ENCODE measurements at places on chromosomes 13 and 19.
A peak's percentile ranks its signal among the peaks of the same experiment; 100 is the strongest.

- DNase-seq: no peak
Measured at GRCh38 chr13:95643936-95644598, 439 bp downstream of the DZIP1 start.

GRCh38 chr13:73835138-73835721, 299.0 kb downstream of the KLF12 start:
- DNase-seq: no peak

DNA sequence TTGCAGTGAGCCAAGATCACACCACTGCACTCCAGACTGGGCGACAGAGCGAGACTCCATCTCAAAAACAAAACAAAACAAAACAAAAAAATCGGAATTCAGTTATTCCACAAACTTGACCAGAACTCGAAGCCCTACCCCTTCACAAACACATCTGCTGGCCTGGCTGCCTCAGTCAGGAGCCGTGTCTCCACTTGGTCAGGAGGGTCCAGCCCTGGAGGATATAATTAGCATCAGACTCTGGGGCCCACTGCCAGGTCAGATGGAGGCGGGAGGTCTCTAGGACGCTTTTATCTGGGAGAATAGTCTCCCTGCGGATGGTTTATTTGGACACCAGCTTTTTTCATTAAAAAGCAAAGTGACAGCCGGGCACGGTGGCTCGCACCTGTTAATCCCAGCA, 8.0 kb downstream of the ELL start:
- DNase-seq: no peak

DNA sequence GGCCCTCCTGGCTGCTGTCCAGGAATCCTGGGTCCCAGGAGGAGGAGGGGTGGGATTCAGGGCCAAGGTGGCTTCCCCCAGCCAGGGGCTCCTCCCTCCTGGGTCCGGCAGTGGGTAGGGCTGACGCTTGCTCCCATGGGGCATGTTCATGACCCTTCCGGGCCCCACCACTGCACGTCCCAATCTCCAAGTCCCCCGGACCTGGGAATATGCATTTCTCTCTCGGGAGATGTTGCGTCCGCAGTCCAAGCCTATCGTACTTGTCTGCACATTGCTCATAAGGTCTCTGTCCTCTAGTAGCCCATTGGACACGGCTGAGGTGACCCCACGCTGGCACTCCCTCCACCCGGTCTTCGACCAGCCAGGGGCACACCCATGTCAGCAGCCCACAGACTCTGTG, 192.3 kb downstream of the TEX29 start:
- DNase-seq: no peak

GRCh38 chr19:29671393-29672160, 6.3 kb downstream of the PLEKHF1 start:
- DNase-seq: peak; percentile 70

- DNase-seq: no peak
Measured at GRCh38 chr19:18738961-18739690, 52.0 kb downstream of the COMP start.

DNA sequence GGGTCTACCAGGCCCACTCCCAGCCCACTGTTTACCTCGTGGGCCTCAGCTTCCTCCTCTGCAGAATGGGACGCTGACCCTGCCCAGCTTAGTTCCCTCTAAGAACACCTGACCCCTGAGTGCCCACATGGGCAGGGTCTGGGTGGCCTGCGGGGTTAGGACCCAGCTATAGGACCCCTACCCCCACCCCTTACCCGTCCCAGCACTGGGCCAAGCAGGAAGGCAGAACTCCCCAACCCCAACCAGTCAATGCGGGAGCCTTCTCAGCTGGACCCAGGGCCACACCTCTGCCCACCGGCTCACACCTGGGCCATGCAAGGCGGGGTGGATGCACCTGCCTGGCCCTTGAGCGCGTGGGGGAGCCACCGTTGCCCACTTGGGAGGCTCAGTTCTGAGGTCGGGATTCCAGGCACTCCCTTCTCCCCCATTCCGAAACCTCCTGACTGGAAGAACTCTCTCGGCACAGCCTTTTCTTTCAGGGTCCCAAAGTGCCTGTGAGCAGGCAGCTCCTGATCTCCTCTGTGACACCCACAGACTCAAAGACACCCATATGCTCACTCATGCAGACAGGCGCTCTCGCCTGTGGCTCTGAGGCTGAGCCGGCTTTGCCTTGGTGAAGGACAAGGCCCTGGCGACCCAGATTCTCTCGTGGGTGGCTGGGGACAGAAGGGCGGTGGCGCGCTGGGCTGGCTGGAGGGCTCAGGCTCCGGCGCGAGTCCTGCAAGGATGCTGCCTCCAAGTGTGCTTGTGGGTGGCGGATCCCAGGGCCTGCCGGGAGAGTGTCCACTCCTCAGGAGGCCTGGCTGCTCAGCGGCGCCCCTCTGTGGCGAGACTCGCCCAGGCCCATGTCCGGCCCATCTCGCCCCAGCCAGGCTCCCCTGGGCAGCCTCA, 27.9 kb upstream of the PARP4 start:
- DNase-seq: no peak

DNA sequence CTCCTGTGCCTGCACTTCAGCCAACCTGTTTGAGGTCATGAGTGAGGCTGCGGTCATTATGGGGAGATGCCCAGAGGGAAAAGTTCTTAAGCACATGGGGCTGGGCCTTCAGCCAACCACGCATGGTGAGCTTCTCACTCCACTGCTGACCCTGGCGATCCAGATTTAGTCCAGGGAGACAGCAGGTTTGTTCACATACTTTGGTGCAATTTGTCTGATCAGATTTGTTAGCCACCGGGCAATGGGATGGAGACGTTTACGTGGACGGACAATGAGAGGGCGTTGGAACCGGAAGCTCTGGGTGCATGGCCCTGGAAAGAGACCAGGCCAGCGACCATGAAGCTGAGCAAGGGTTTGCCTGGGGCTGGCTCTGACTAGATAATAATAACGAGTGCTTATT, 56.2 kb downstream of the RGCC start:
- DNase-seq: no peak

DNA sequence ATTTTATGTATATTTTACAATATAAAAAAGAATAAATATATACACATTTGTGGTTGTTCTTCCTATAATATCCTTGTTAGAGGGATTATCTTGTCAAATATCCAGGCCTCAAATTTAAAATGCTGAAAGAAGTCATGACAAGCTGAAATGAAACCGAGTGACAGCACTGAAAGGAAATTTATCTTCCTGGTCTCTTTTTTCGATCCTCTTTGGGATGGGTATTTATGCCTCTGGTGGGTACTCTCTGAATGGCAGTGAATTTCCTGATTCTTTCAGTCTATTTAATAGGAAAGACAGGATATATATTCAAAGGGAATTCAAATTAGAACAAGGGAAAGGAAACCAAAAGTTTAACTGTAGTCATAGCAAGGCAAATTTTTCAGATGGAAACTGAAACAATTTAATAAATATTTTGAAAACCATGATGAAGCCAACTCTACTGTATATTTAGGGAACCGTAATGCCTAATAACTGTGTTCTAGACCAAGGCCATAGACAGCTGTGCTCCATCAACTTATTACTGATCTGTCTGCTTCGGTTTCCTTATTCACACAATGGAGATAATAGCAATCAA, 97.9 kb downstream of the DLEU7 start:
- DNase-seq: no peak

GRCh38 chr13:62356977-62357376, 941.3 kb upstream of the PCDH20 start:
- DNase-seq: no peak

- no peak for DNase-seq
Measured at GRCh38 chr13:36341718-36342117, 4.5 kb downstream of the SPART start.

GRCh38 chr19:35254341-35255297, 5.8 kb downstream of the LSR start:
- no peak for DNase-seq

GRCh38 chr13:103895835-103896531, 829.8 kb upstream of the SLC10A2 start:
- DNase-seq: no peak

DNA sequence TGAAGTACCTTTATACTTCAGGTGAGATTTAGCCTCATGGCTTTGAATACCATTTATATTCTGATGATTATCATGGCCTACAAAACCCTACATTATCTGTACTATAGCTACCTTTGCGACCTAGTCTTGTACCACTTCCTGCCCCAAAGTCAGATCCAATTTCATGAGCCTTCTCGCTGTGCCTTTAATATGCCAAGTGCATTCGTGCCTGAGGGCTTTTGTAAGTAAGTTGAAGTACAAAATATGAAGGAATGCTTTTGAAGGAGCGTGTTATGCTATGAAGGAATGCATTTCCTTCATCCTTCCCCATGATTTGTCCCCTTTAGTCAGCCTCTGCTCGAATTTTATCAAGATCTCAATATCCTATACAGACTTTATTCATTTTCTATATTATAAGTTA, 9.2 kb upstream of the RASL11A start:
- DNase-seq: no peak

- peak; percentile 63 for DNase-seq
Measured at GRCh38 chr19:47296036-47296435, 13.6 kb upstream of the C5AR1 start.

GRCh38 chr19:44689290-44690130, 9.4 kb upstream of the CEACAM16 start:
- peak; percentile 66 for DNase-seq

- no peak for DNase-seq
Measured at GRCh38 chr19:46385636-46386035, 27.7 kb downstream of the CCDC8 start.

GRCh38 chr13:33787051-33787591, 30.8 kb upstream of the RFC3 start:
- no peak for DNase-seq

DNA sequence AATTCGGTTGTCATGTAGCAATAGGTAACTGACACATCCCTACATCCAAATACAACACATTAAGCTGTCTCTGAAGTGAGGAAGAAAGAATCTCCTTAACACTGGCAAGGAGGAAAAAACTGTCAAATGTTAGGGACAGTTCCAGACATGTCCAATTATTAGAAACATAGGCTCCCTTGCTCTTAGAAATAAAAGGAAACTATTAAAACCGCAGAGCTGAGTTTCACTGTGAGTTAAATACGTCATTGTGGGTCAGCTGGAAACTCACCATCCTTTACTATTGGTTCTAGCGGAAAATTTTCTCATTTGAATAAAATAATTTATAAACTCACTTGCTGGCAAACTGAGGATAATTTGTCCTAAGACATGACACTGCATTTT, 40.7 kb downstream of the STARD13 start:
- DNase-seq: no peak

DNA sequence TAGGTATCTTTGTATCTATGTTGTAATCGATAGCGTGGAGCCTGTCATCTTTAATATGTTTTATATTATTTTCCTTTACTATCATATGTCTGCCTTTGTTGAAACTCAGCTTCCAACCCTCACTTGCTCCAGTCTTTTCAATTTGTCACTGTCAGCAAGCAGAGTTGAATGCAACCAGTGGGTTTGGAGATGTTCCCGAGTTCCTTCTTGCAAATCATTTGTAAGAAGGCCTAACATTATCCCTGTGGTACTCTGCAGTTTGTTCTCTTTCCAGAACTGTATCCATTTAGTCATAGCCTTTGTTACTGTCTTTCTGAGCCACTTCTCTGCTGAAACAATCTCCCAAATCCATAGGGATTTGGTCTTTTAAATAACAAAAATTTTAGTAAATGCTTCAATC, 41.8 kb downstream of the RNASEH2B start:
- DNase-seq: no peak

GRCh38 chr19:51660975-51661600, 14.5 kb upstream of the SIGLEC14 start:
- DNase-seq: peak; percentile 9

DNA sequence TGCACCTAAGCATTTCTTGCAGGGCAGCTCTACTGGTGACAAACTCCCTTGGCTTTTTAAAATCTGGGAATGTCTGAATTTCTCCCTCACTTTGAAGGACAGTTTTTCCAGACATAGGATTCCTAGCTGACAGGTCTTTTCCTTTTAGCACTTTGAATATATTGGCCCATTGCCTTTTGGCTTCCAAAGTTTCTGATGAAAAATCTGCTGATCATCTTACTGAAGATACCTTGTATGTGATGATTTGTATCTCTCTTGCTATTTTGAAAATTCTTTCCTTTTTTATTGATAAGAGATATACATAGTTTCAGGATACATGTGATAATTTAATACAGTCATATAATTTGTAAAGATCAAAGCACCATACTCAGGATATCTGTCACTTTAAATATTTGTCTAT, 211.1 kb downstream of the ZIC5 start:
- no peak for DNase-seq

GRCh38 chr13:75299246-75299645, 182.7 kb downstream of the TBC1D4 start:
- DNase-seq: no peak

DNA sequence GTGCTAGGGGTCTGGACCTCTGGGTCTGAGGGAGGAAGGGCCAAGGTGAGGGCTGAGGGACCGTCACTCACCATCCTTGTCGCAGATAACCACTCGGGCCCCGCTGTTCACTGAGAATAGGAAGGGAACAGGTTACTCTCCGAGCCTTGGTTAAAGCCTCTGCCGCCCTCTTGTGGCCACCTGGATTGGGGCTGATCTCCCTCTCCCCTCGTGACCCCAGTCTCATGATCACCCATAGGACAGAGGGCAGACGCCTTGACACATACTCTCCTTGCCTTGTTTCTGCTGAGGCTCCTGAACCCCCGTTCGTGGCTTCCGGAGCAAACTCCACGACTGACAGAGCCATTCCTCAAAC, 580 bp downstream of the HSD17B14 start:
- peak; percentile 86 for DNase-seq

DNA sequence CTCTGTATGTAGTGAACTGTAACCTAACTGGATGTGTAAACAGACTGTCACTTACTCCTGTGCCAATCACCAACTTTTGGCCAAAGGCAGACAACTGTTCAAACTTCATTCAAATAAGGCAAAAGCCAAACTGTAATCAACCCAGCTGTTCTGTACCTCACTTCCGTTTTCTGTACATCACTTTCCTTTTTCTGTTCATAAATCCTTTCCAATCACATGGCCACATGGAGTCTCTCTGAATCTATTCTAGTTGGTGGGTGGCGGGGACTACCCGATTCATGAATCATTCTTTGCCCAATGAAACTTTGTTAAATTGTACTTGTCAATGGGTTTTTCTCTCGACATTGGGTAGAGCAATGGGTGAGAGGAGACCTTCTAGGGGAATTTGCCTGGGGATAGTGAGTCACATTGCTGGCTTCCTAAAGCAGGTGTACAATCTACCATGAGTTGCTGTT, 178.3 kb upstream of the RFC3 start:
- no peak for DNase-seq

DNA sequence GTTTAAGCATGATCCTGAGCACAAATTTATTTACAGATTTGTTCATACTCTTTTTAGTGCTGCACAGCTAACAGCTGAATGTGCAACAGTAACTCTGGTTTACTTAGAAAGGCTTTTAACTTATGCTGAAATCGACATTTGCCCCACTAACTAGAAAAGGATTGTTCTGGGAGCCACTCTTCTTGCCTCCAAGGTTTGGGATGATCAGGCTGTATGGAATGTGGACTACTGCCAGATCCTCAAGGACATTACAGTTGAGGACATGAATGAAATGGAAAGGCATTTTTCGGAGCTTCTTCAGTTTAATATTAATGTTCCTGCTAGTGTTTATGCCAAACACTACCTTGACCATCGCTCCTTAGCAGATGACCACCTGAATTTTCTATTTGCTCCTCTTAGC, 16.0 kb downstream of the ZNF100 start:
- no peak for DNase-seq
